ENCODE measurements at places on chromosomes 3 and 15.

- no peak for DNase-seq
Observed at GRCh38 chr15:52786436-52787122, 3.6 kb downstream of the ONECUT1 start.

GRCh38 chr15:29470311-29470710 is 200.7 kb upstream of the NSMCE3 start:
- DNase-seq: no peak

DNA sequence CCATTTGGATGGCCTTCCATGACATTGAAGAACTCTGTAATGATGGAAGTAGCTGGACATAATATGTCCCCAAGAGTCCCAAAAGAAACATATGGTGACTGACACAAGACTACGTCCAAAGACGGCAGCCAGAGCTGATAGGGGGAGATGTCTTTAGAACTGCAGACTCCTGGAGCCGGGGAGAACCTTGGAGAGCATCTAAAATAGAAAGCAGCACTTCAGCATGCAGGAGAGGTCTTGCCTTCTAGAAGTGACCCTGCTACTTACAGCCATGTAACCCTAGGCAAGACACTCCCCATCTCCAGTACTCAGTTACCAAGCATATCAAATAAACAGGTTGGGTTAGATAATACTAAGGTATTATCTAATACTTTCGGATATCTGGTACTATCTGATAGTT is 143.8 kb upstream of the BCL6 start:
- no peak for DNase-seq

- no peak for DNase-seq
Observed at GRCh38 chr3:139670196-139670595, 7.6 kb downstream of the NMNAT3 start.

DNA sequence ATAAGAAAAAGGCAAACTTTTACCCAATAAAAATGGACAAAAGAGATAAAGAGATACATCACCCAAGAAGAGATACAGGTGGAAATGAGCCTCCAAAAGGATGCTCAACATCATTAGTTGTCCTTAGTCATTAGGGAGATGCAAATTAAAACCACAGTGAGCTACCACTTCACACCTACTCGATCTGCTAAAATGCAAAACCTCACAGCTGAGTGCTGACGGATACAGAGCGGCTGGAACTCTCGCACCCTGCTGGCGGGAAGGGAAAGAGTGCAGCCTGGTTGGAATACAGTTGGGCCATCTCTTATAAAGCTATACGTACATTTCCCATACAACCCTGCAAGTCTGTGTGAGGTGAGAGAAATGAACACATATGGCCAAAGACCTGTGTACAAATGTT is 78.5 kb upstream of the PRR20G start:
- DNase-seq: no peak

GRCh38 chr3:37338500-37338899 is 164.1 kb upstream of the LRRFIP2 start:
- no peak for DNase-seq
